Posterior vena cava (tissue), 2 donors: ENCODE measurements at places on chromosomes 1 and 21. TPM values are rescaled to one million over a fixed set of nuclear protein-coding genes. Genes with fewer than 3 reads are reported as not detected.

Gene KRTAP19-1
- not detected for total RNA-seq

Gene ICOSLG
- 2.8 TPM for total RNA-seq

Gene C1orf87
- not detected for total RNA-seq

Gene LDLRAD1
- total RNA-seq = not detected

Gene RPE65
- 0.19 TPM for total RNA-seq

Gene SLC1A7
- total RNA-seq = 1.7 TPM

Gene FNBP1L
- 9.3 TPM for total RNA-seq

Gene DNAJC8
- total RNA-seq = 80.5 TPM

Gene PCSK9
- total RNA-seq = 0.32 TPM

Gene ERICH3
- 0.19 TPM for total RNA-seq

Gene LINGO4
- not detected for total RNA-seq

Gene S100A2
- total RNA-seq = 3.5 TPM

Gene GPR137B
- 13.7 TPM for total RNA-seq

Gene GPR37L1
- total RNA-seq = 0.09 TPM

Gene ST6GALNAC3
- 12.9 TPM for total RNA-seq

Gene LCE2B
- total RNA-seq = not detected

Gene C1QB
- total RNA-seq = 441 TPM

Gene FNDC5
- total RNA-seq = 2.4 TPM

Gene TTC22
- not detected for total RNA-seq

Gene FMO5
- 3.1 TPM for total RNA-seq

Gene CELA2B
- total RNA-seq = 0.33 TPM

Gene FCRLA
- total RNA-seq = 0.19 TPM
